SHP77 treated with DMSO at 0.1 percent for 48 hours (cell line): ENCODE measurements at places on chromosomes 11 and 22.

GRCh38 chr11:10936626-10937384 is 79.0 kb upstream of the ZBED5 start:
- no peak for DNase-seq

GRCh38 chr11:101296896-101297295 is 167.3 kb upstream of the PGR start:
- no peak for DNase-seq

DNA sequence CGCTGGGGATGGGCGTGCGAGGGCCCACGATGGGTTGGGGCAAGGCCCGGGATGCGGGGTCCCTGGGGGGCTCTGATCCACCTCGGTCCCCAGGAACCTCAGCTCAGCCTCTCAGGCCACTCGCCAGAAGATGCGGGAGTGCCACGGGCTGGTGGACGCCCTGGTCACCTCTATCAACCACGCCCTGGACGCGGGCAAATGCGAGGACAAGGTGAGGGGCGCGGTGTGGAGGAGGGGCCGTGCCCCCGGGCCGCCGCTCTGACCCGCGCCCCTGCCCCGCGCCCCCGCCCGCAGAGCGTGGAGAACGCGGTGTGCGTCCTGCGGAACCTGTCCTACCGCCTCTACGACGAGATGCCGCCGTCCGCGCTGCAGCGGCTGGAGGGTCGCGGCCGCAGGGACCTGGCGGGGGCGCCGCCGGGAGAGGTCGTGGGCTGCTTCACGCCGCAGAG is 6.3 kb downstream of the PKP3 start:
- DNase-seq = no peak

DNA sequence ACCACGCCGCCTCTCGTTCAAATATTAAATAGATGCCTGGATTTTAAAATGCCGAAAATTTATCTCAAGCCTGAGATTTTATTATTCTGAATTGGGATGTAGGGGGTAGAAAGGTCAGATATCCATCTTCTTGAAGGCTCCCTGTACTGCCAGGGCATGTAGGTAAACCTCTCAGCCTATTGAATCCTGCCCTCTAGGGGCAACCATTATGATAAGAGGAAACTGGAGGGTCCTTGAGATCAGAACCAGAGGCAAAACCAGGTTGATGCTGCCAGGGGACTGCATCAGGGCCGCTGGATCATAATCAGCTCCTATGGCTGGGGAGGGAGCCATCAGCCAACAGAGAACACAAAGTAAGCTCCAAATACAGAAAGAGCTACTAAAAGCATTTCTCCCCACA is 92.4 kb downstream of the KCNC1 start:
- no peak for DNase-seq

DNA sequence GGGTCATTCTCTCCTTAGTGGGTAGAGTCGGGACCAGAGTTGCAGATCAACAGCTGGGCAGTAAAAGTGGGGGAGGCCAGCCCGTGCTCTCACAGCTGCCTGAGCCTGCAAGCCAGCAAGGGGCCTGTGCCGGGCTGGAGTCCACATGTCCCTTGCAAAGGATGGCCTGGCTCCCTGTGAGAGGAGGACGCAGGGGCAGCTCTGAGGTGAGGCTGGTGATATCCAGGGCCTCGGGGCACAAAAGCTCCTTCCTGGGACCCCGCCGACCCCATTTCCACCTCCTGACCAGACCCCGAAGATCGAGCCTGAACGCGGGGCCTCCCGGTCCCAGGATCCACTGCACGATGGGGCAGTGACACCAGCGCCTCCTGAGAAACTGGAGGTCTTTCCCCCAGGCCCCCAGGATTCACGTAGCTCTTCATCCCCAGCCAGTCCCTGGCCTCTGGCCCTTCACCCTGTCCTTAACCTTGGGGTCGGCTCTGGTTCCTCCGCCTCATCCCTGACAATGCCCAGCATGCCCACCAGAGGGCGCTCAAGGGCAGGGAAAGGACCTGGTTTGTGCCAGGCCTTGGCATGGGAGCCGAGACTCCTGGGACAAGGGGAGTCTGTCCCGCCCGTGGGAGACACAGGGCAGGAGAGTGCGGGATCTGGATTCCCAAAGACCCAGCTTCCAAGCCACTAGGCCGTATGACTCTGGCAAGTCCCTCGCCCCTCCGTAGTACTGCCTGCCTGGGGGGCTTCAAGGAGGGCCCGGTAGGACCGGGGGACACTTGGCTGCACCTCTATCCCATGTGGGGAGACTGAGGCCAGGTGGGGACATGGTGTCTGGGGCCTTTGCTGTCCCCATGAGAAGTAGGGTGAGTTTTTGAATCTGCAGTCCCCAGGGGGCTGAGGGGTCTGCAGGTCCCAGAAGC is 17.8 kb upstream of the WNT7B start:
- DNase-seq = peak; percentile 40

DNA sequence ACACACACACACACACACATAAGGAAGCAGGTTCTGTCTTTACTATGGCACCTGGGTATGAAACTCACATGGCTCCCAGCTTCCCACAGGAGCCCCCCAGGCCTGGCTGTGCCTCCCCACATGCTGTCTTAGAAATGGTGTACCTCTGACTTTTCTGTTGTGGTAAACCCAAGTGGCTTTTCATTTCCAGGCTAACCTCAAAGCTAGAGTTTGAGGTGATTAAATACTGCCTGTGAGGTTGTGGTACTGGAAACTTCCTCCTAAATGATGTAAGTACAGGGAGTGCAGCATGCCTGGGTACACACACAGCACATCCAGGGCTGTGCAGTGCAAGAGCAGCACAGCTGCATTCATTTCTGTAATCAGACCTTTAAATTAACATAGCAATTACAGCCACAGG is 34.4 kb downstream of the ME3 start:
- DNase-seq = no peak

DNA sequence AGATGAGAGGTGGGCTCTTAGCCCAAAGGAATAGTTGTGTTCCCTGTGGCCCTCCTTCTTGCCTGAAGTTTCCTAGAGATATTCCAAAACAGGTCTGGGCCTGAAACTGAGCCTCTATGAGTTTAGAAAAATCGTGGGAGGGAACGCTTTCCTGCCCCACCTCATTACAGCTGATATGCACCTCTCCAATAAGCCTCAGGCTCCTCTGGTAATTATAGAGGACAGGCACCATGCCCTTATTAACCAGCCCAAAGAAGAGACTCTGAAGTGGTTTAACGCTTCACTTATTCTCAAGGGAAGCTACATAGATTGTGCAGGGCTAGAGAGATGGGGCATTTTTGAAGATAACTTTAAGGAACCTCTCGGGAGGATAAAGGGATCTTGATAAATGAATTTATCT is 3.4 kb upstream of the MPZL2 start:
- no peak for DNase-seq

- no peak for DNase-seq
Measured at GRCh38 chr22:26835023-26835422, 177.6 kb downstream of the MIAT start.

DNA sequence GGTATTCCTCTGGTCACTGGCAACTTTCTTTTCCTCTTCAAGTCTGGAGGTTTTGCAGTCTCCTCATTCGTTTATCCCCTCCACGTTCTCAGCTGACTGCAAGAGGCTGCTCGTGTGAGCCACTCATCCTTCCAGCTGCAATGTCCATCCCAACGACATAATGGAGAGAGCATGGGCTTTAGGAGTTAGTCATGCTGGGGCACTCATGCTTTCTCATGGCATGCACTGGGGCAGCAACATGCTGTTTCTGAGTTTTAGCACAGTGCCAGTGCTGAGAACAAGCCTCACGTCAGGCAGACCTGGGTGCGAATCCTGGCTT is 7.1 kb downstream of the DCPS start:
- no peak for DNase-seq

DNA sequence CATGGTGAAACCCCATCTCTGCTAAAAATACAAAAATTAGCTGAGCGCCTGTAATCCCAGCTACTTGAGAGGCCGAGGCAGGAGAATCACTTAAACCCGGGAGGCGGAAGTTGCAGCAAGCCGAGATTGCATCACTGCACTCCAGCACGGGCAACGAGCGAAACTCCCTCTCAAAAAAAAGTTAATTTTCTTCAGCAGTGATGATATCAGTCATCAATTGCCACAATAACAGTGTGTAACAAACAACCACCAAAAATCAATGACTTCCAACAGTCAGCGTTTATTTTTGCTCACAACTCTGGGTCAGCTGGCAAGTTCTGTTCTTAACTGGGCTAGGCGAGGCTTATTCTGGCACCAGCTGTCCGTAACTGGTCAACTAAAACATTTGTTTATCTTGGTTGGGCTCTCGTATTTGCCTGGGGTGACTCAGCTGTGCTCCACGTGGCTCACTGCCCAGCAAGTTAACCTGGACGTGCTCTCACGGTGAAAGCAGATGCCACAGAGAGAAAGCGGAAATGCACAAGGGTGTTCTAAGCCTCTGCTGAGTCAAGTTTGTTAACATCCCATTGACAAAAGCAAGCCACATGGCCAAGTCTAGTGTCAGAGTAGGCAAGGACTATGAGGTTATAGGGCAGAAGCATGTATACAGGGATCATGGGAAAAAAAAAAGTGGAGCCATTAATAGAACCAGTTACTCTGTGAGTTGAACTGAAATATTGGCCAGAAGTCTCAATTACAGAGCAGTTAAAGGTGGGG is 52.1 kb downstream of the LHFPL7 start:
- DNase-seq = peak; percentile 96

DNA sequence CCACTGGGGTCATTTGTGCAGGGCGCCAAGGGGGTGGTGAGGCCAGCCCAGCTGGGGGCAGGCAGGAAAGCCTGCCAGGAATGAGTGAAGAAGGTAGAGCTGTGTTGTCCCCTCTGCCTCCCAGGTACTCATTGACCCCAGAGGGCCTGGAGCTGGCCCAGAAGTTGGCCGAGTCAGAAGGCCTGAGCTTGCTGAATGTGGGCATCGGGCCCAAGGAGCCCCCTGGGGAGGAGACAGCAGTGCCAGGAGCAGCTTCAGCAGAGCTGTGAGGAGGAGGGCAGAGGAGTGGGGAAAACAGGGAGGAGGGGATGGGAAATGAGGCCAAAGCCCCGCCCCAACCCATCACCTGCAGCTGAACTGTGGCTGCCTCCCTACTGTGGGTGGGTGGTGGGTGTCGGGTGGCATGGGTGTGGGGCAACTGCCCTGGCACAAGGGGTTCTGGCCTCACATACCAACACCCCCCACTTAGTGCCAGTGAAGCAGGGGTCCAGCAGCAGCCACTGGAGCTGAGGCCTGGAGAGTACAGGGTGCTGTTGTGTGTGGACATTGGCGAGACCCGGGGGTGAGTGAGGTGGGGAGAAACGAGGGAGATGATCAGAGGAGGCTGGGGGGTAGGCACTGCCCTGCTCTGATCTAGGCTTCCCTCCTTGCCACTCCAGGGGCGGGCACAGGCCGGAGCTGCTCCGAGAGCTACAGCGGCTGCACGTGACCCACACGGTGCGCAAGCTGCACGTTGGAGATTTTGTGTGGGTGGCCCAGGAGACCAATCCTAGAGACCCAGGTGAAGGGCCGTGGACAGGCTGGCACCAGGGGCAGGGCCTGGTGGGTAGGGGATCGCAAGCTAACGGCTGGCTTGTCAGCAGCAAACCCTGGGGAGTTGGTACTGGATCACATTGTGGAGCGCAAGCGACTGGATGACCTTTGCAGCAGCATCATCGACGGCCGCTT is 3.0 kb downstream of the MUS81 start:
- no peak for DNase-seq

- no peak for DNase-seq
Measured at GRCh38 chr11:80163441-80163840, 722.6 kb upstream of the TENM4 start.

DNA sequence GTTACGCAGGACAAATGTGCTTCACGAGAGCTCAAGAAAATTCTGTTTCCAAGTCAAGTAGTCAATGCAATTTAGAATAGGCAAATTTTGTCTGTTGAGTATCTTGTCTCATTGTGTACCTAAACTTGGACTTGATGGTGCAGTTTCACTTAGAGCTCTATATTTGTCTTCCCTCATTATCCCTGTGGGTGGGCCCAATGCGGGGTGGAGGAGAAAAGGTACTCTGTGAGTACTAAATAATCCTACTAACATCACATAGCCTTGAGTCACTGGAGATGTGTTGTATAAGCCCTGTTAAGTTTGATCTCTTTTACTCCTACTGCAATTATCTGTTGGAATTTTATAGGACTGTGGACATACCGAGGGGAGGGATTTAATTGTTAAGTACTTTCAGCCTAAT is 331.2 kb downstream of the METTL15 start:
- no peak for DNase-seq

DNA sequence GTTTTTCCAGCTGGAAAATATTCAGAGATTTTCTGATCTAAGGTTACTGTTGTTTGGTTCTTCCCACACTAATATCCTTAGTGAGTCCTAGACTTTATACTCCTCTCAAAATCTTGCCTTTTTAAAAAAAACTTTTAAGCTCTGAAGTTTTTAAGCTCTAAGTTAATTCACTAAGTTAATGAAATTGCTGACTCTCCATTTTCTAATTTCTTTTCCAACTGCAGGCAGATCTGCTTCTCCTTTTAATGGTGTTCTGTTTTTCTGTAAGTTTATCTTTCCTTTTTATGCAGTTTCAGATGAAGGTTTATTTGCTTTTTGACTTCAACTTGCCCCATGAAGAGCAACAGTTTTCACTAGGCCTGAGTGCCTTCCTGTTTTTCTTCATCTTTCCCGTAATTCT is 125.8 kb upstream of the ARHGAP42 start:
- no peak for DNase-seq

DNA sequence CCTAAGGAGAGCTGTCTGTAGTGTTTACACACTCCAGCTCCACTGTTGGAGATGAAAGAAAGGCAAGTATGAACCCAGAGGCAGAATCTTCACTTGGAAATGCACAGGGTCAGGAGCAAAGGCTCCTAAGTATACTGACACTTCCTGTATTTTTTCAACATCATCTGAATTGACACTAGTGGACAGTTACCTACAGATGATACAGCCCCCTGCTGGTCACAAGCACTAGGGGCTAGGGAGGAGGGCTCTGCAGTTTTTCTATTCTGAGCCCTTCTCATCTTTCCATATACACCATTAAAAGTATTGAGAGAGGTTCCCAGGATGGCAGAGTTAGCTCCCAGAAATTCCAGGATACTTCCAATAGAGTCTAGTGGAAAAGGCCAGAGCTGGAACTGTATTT is 290.3 kb upstream of the API5 start:
- DNase-seq = no peak

DNA sequence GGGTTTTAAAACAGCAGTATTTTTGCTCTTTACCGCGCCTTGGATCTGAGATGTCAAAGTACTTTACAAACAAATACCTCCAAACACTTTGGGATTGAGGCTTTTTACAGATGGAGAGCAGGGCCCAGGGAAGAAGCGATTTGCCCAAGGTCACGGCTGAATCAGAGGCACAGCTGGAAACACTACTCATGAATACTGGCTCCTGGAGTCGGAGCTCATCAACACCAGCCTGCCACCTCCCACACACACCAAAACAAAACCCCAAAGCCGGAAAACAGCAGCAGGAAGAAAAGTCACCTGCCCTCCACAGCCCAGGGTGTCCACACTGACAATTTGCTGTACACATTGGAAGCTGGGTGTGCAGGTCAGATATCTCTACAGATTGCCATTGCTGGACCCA is 339.4 kb downstream of the CADM1 start:
- DNase-seq = no peak

DNA sequence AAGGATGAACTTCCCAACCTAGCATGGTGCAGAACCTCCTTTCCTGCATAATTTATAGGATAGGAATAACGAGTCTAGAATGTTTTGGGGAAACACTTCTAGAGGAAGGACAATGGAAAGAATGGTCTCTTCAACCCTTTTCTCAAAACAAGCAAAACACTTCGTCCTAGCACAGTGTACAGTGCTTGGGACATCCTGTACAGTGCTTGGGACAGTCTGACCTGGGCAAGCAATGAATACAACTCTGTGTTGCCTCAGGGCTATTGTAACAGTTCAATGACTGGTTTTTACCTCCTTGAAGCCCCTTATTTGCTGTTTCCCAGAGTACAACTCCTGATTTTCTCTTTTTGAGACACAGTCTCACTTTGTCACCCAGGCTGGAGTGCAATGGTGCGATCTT is 1.6 kb upstream of the ADAMTS8 start:
- no peak for DNase-seq
